ENCODE measurements at places on chromosomes 4 and X. TPM values are rescaled to one million over a fixed set of nuclear protein-coding genes. Genes with fewer than 3 reads are reported as not detected.
A peak's percentile ranks its signal among the peaks of the same experiment; 100 is the strongest.

GRCh38 chr4:154569028-154569427, 6.2 kb downstream of the FGB start:
- no peak for DNase-seq

DNA sequence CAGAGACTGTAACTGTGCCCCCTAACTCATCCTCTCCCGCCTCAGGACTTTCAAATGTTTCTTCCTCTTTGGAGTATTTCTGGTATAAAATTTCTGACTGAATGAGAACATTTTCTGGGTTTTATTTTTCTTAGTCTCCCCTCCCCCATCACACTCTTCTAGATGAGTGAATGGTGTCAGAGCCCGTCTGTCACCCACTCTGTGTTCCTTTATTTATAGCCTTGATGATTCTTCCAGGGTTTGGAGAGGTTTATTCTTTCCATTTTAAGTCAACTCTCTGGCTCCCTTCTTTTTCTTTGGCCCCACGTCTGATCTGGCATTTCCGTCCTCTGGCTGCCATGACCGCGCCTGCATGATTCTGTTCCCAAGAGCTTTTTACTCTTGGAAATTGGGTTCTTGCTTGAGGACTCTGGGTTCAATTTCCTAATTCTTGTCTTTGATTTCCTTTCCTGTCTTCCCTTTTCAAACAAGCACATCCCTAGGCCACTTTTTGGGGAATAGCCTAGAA, 128.8 kb downstream of the NSUN7 start:
- DNase-seq: no peak

DNA sequence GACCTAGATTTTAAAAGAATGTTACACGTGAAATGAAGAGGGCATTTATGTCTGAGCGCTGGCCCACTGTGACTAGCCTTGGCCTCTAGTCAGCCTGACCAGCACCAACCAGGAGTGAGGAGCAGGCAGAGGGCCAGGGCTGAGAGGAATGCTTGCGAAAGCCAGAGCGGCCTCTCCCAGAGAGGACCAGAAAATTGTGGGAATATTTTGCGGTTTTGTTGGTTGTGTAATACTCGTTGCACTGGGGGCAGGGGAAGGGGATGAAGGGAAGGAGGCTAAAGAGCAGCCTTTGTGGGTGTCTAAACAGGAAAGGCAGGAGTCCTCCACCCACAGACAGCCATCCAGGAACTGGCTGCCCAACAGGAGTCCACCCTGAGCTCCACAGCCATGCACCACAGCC, 3.8 kb downstream of the GABRE start:
- peak; percentile 83 for DNase-seq

- DNase-seq: no peak
These were observed 23.7 kb downstream of the RWDD4 start for GRCh38 chr4:183635321-183635720.

GRCh38 chr4:1522606-1523005, 116.4 kb upstream of the NKX1-1 start:
- no peak for DNase-seq

- DNase-seq: no peak
These were observed 151.3 kb upstream of the TTC29 start for GRCh38 chr4:147096667-147097604.

Gene MTNR1A
- 1.6 TPM for polyA plus RNA-seq

Gene TACC3
- polyA plus RNA-seq: 11.8 TPM

Gene PCDH10
- polyA plus RNA-seq: under 0.01 TPM

Data from sigmoid colon (tissue), 7 donors.